Renal cortex interstitium (tissue), 15 donors: ENCODE measurements at places on chromosomes 4 and X.

DNA sequence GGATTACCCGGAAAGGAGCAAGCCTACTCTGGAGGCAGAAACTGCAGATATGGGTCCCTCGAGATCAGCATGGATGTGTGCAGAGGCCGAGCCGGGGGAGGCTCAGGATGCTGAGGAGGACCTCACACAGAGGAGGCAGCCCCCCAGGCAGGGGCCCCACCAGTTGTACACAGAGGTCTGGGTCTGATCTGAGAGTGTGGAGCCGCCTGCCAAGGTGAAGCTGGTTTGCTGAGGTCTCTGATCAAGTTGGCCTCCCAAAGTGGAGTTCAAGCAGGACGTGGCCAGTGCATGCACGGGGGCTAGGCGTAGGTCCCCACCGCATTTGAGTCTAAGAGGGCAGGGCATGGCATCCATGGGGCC, 35.0 kb downstream of the ACOX3 start:
- DNase-seq: no peak

DNA sequence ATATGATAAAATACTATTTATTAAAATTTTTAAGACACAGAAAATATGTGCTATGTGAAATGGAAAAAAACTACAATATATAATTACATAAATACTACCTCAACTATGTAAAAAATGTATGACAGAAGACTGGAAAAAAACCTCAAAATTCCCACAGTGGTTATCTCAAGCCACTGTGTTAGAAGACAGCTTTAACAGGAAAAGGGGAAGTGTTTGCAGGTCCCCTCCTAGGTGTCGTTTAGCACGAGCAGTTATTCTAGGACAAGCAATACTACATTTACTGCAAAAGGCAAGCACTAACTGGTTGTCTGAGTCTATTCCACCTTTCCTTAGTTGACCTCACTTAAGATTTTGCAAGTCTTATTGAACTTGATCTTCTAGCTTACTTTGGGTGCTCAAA, 44.9 kb upstream of the PHF8 start:
- DNase-seq: no peak

- no peak for DNase-seq
Measured at GRCh38 chrX:68492583-68492982, 6.3 kb upstream of the YIPF6 start.

GRCh38 chr4:125891597-125892258, 577.0 kb downstream of the FAT4 start:
- no peak for DNase-seq

GRCh38 chr4:109588176-109588575, 28.1 kb downstream of the MCUB start:
- DNase-seq: no peak

GRCh38 chrX:28311466-28311865, 275.8 kb upstream of the IL1RAPL1 start:
- DNase-seq: no peak

GRCh38 chr4:176746846-176747245, 45.9 kb downstream of the VEGFC start:
- DNase-seq: no peak

DNA sequence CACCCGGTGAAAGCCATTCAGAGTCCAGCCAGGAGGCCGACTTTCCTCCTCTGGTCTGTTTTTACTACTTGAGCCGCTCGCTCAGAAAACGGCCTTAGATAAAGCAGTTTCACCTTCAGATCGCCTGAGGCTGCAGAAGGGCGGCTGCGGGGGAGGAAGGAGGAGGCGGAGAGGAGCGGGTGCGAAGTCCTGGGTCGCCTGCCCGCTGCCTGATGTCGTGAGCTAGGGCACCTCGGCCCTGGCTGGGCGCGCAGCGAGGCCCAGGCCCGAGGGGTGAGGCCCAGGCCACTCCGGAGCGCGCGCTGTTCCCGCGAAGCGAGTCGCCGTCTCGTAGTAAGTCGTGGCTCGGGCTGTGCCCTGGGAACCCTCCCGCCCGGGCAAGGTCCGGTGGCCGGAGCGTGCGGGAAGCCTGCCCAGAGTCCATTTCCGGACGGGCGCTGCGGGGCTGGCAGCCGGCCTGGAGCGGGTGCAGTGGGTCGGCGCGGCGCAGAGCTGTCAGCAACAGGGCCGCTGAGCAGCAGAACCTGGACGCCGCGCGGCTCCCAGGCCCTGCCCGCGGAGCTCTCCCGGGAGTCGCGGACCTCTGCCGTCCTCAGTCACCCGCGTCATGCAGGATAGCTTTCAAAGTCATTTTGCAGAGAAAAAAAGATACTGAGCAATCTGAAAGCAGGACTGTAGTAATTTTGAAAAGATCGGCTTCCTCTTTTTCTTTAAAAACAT, 18.6 kb downstream of the TRIM2 start:
- no peak for DNase-seq

- no peak for DNase-seq
Measured at GRCh38 chrX:110962451-110962850, 133.5 kb upstream of the PAK3 start.

- no peak for DNase-seq
Measured at GRCh38 chrX:74781507-74782034, 143.7 kb downstream of the NEXMIF start.

DNA sequence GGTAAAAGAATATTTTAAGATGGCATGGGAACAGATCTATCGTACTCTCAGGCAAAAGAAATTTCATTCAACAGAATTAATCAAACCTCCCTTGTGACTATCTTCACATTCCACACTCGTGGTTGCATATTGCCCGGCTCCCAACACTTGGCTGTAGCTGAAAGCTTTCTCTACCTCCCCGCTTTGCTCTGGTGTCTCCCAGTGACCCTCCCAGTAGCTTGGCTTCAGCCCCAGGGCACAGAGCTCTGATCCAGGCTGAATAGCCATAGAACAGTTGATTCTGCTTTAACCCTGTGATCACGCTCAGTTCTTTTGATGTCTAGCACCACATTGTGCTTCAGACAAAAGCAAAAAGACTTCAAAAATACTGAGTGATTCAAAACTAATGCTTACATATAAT, 24.6 kb downstream of the SLC7A11 start:
- no peak for DNase-seq

- no peak for DNase-seq
Measured at GRCh38 chr4:38678078-38678477, 14.1 kb downstream of the KLF3 start.

DNA sequence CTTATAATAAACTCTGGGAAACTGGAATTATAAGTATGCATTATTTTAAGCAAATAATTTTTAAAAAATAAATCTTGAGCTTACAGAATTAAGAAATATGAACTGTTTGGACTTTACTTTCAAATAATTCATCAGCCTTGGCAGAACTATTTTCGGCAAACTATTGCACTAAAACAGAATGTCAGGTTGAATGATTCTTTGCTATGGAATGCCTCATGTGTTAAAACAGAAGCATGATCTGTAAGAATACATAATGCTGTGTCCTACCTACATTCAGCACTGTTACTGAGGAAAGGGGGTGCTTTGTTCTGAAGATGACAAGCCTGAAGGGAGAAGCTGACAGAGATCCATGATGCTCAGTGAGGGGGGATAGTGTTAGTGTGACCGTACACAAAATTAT, 55.6 kb upstream of the EXOC1L start:
- no peak for DNase-seq

DNA sequence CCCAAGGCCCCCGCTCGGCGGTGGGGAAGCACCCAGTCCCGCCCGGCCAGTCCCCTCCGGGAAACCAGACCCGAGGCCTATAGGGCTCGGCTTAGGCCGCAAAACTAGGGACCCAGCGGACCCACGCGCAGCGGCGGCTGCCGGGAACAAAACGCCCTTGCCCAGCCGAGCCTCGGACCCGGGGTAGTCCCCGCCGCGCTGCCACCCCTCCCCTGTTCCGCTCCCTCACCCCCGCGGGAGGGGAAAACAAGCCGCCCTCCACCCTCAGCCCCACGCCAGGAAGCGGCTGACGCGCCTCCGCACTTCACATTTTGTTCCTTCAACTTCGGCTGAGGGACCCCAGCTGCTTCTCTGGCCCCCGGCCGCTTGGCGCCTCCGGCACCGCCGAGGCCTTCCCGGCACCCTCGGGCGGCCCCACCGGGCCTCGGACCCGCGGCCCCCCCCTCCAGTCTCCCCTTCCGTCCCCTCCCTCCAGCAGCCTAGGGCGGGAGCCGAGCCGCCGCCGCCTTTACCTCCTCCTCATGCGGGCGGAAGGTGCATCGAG, 694 bp downstream of the PDS5A start:
- DNase-seq: peak; percentile 34

DNA sequence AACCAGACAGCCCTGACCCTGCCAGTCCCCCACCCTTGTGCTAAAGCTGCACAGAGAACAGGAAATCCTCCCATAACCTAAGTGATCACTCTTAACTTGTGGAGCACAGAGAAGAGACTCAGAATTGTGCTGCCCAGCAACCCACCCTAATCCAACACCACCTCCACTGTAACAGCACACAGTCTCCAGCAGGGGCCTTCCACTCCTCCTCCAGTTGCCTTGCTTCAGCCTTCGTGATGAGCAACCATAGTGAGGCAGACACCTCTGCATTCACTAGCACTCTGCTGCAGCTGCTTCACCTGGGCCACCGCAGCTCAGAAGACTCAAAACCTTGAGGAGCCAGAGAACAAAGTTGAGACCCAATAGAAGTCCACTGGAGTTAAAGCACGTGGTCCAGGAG, 7.9 kb upstream of the UGT2B4 start:
- DNase-seq: no peak

DNA sequence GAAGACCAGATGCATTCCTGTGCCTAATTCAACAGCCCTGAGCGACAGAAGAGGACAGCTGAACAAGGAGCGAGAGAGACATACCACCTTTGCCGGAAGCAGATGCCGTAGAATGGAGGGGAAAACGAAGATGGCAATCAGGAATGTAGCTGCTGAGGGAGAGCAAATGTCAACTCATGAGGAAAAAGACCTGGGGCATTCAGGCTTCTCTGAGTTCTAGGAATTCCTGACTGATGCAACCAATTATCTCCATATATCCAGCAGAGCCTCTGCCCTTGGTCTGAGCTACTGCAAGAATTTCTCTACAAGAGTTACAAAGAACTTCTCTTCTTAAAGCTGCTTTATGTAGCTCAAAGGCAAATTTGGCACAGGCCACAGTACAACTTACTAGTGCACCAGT, 40.5 kb upstream of the INPP4B start:
- DNase-seq: no peak

DNA sequence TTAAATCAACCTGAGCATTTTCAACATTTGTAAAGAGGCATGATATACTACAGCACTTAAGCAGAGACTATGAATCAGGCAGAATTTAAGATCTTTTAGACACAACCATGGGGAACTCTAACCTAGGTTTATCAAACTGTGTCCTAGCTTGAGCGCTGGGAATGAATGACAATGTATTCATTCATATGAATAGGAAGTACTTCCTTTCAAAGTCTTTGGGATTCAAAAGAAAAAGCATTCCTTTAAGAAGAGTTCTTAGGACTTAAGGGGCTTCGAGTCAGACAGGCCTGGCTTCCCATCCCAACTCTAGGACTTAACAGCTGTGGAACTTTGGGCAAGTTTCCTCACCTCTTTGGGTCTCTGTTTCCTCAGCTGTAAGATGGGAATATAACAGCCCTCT, 104.6 kb downstream of the ANAPC4 start:
- DNase-seq: no peak

DNA sequence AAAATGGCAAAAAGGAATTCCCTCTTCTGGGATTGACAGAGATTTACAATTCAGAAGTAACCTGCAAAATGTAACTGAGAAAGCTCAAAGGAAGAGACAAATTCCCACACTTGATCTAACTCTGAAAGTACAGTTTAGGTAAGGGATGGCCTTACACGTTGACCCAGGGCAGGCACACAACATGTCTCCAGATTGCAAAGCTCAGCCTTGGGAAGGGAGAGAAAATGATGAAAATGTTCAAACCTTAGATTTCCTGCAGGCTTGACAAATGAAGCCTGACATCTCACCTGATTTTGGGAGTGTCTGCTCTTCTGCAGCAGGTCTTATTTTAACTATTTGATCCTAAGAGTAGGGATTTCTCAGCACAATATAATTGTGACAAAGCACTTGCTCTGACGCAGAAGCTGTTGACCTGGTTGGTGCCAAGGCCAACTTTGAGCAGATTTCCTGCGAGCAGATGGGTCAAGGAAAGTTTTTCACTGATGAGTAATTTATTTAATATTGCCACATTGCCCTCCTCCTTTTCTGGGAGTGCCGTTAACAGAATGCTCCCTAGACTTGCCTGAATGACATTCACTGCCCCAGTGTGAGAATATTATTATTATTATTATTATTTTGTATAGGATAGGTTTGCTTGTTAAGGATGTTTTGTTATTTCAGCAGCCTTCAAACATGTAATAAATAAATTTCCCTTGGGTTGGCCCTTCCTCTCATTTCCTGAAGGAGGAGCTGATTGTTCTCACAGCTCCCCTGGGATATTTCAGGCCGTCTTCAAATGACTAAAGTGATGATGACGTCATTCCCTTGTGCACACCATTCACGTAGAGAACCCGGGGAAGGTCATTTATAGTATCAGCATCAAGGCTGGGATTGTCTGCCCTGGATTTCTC, 157.1 kb downstream of the VEGFC start:
- no peak for DNase-seq

- DNase-seq: no peak
Measured at GRCh38 chr4:55458164-55458563, 62.4 kb downstream of the TMEM165 start.

DNA sequence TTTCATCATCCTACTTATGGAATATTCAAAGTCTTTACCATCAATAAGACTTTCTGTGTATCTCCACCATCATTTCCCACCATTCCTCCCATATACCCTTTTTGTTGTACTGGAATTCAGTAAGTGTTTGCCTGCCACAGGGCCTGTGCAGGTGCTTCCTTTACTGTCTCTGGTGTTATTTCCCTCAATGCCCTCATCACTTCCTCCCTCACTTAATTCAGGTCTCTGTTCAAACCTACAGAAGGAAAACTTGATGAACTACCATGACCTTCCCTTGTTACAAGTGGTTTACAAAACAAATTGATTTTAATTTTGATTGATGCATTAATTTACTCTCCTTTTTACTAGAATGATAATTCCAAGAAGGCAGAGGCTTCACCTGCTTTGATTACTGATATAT, 159.5 kb upstream of the FAT4 start:
- no peak for DNase-seq

DNA sequence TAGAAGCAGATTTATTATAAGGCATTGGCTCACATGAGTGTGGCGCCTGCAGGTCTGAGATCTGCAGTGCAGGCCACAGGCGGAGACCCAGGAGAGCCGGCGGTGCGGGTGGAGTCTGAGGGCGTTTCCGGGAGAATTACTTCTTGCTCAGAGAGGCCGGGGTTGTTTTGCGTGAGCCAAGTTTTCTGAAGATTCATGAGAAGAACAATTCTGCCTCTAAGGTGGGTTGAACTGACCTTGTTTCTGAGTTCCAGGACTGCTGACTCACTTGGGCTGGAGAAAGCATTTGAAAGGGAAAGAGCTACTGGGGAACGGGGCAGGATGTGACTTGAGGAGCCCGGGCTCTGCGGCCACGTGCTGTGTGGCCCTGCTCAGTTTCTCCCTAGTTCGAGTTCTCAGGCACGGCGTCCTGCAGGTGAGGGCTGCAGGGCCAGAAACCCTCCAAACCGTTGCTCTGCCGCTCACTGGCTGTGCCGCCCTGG, 36.7 kb upstream of the SORCS2 start:
- no peak for DNase-seq
